Mucosa of gallbladder (tissue), 1 donor: ENCODE measurements at places on chromosomes 4 and X. TPM values are rescaled to one million over a fixed set of nuclear protein-coding genes. Genes with fewer than 3 reads are reported as not detected.
A peak's percentile ranks its signal among the peaks of the same experiment; 100 is the strongest.

- DNase-seq = peak; percentile 17
Measured at GRCh38 chr4:171130256-171130801, 682.9 kb upstream of the GALNTL6 start.

DNA sequence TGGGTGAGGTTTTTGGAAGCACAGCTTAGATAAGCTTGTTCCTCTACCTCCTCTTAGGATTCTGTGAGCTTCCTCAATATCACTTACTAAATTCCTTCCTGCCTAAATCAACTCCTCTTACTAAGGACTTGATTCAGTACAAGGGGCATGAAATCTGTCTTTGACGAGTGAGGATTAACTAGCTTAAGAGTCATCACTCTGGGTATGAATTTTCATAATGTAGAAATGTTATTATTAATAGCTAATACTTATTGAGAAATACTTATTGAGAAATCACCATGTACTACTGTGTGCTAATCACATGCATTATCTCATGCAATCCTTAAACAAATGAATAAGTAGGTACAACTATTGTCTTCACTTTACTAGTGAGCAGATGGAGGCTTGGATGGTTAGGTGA is 28.6 kb downstream of the TRPC3 start:
- DNase-seq = no peak

The TXLNG gene
- 11.6 TPM for total RNA-seq

GRCh38 chr4:13151194-13151593 is 332.9 kb downstream of the RAB28 start:
- no peak for DNase-seq

The DMD gene
- total RNA-seq = 127 TPM

DNA sequence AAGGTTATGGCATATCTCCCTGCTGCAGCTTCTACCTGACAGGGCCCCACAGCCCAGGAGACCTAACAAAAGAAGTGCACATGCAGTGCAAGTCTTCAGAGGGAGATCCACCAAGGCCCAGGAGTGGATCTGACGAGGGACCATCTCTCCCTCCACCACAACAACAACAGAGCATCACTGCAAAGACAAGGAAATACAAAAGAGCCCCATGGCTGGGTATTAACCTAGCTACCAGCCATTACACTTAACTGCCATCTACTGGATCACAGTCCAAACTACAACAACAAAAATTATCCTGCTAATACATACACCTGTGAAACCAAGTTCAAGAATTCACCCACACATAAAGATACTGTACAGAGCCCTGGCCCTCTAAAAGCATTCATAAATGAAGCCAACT is 280.2 kb upstream of the SLC7A11 start:
- DNase-seq = no peak

The CT45A8 gene
- not detected for total RNA-seq

The KCTD8 gene
- total RNA-seq = 0.86 TPM

The LRCH2 gene
- 3.9 TPM for total RNA-seq

- DNase-seq = no peak
Measured at GRCh38 chrX:111123125-111123524, 27.1 kb downstream of the PAK3 start.

The SLC10A4 gene
- total RNA-seq = 0.43 TPM

GRCh38 chr4:101651778-101652177 is 138.8 kb upstream of the BANK1 start:
- no peak for DNase-seq

- no peak for DNase-seq
Measured at GRCh38 chrX:39133971-39134370, 332.7 kb downstream of the MID1IP1 start.

DNA sequence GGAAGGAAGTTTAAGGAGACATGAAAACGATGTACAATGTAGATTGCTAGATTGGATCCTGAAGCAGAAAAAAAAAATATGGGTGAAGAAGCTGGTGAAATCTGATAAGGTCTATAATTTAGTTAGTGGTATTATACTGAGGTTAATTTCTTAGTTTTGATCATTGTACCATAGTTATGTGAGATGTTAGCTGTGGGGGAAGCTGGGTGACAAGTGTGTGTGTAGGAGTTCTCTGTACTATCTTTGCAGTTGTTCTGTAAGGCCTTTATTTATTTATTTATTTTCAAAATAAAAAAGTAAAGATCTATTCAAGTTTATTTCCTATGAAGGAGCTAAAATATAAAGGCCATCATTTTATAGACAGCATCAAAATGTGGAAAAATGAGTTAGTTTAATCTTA is 12.5 kb upstream of the EXOC1 start:
- DNase-seq = no peak

DNA sequence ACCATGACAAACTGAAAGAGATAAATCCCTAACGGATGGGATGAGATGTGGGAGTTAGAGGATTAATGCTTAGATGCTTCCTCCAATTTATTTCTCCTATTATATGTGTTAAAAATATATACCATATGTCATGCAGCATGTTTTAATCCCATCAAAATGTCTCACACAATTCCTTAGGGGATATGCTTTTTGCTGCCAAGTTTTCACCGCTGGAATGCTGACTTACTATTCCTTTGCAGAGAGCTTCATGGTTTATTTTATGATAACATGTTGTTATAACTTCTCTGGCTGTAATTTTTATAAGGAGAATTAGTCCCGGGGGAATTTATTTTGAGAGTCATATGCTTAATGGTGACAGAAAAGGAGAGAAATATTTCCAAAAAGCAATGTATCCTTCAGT is 670.3 kb downstream of the IL1RAPL1 start:
- DNase-seq = no peak
